ENCODE measurements at places on chromosomes 1 and 21.

- DNase-seq = no peak
Observed at GRCh38 chr1:119081700-119082099, 58.8 kb downstream of the WARS2 start.

GRCh38 chr1:8112611-8113261, 86.6 kb upstream of the ERRFI1 start:
- no peak for DNase-seq

DNA sequence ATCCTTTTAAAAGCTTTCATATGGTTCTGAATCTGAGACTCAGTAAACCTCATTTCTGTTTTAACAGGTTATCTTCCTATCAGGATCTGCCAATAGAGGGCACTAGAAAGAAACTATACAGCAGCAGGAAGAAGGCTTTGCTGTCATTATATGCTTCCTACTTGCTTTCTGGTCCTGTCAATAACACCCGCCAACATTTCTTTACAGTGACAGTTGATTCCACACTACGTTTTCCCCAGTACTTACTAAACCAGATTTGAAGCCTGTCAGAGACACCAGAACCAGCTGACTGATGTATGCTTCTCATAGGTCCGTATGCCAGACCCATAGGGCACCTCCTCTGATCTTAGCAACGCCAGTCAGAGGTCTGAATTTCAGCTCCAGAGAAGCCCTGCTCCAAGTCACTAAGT, 341.0 kb upstream of the NEGR1 start:
- no peak for DNase-seq

GRCh38 chr1:90724361-90724760, 7.3 kb upstream of the BARHL2 start:
- no peak for DNase-seq

DNA sequence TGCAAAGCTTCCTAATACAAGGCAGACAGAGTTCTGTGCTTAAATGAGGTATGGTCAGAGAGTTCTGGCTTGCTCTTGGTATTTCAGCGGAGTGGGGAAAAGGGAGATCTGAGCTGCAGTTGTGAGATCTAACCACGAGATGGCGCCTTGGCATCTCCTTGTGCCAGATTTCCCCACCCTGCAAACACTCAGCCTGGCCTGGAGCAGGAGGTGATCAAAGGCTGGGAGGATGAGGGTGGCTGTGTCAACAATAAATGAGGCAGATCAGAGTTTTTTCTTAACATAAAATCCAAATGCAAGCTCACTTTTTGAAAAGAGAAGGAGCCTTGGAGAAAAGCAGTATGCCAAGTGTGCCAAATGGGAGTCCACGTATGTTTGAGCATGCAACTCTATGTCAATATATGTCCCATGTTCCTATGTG, 4.1 kb upstream of the TFAP2E start:
- peak; percentile 80 for DNase-seq

DNA sequence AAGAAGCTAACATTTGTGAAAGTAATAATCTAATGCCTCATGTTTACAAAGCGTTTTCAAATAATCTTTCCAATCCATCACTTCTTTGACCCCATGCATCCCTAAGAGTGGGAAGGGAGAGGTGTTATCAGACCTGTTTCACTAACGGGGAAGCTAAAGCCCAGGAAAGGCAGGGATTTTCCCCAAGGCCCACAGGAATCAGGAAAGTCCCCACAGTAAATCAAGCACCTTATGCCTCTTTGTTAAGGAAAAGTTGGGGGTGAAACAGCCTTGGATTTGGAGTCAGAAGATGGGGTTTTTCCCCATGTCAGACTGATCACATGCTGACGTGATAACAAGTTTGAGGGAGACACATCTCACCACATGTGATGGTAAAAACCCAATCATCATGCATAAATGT, 20.0 kb upstream of the ANGPTL7 start:
- no peak for DNase-seq

- no peak for DNase-seq
Observed at GRCh38 chr1:119935915-119936314, 39.6 kb upstream of the ADAM30 start.

DNA sequence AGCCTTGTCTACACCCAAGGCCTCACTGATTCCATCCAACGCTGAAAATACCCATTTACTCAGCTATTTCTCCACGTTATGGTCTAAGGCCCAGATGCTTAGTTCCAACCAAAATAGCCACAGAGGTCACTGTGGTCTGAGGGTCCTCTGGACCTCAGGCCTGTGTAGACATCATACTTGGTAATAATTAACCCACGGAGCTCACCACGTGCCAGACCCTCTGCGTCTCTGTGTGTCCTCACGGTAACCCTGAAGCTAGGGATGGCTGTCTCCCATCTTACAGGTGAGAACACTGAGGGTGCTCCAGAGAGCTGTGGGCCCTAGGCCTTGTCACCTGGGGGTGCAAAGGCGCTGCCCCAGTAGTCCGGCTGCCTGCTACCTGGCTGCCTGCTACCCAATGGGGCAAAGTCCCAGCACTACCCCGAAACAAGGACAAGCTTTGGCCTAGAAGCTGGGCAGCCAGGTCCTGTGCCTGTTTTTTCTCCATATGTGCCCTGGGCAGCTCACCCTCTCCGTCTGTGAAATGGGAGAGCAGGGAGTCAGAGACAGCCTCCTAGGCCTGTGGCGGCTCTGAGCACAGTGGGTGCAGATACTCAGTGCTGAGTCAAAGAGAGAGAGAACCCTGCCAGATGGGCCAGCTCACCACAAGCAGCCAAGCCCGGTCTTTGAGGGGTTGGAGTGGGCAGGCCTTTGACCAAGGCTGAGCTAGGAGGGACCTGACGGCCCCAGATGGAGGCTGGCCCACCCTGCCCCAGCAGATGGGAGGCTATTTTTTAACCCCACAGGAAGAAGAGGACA, 17.0 kb upstream of the RUNX3 start:
- no peak for DNase-seq

- no peak for DNase-seq
Observed at GRCh38 chr21:43358940-43359822, 67.8 kb downstream of the SIK1 start.

DNA sequence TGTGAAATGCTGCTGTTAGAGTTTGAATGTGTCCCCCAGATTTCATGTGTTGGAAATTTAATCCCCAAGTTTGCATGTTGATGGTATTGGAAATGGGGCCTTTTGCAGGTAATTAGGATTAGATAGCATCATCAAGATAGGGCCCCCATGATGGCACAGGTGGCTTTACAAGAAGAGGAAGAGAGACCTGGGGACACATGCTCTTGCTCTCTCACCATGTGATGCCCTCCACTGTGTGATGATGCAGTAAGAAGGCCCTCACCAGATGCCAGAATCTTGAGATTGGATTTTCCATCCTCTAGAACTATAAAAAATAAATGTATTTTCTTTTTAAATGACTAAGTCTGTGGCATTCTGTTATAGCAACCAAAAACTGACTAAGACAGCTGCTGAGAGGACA, 57.0 kb upstream of the NEK7 start:
- no peak for DNase-seq

GRCh38 chr1:151947140-151947539, 37.8 kb upstream of the THEM4 start:
- DNase-seq = no peak

DNA sequence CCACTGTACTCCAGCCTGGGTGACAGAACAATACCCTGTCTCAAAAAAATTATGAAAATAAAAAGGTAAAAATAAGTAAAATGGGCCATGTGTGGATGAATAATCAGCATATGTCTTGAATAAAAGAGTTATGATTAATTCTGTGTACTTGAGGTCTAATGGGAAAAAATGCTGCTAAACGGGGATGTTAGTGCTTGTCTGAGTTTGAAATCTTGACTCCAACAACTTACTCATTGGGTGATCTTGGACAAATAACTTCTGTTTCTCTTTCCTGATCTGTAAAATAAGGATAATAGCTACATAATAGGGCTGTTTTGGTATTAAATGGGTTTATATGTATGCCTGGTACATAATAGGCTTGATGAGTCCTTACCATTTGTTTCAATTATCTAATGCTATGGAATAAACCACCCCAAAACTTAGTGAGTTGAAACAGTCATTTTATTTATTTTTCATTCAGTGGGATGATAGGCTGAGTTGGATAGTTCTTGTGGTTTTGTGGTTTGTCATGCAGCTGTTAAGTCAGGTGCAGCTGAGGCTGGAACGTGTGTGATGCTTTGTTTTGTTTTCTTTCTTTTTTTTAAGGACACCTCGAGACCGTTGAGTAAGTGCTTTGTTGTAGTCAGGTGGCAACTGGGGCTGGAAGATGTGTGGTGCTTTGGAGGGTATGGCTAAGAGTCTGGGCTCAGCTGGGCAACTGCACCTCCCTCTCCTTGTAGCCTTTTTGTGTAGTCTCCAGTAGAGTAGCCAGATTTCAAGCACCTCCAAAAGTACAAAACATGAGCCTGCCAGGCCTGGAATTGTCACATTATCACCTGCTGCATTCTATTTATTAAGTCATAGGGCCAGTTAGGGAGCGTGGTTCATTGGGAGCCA, 4.9 kb downstream of the MDM4 start:
- peak; percentile 66 for DNase-seq

DNA sequence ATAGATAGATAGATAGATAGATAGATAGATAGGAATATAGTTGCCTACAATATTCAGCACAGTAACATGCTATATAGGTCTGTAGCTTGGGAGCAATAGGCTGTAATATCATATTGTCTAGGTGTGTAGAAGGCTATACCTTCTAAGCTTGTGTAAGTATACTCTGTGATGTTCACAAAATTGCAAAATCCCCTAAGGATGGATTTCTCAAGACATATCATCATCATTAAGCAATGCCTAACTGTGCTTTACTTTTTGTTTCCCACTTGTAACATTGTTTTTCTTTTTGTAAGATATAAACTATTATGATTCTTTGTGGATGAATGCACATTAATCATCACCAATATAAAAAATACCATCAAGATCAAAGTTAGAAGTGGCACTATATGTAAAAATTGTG, 1905.6 kb downstream of the NCAM2 start:
- no peak for DNase-seq

GRCh38 chr1:226634166-226634588, 85.6 kb downstream of the STUM start:
- DNase-seq = peak; percentile 76

DNA sequence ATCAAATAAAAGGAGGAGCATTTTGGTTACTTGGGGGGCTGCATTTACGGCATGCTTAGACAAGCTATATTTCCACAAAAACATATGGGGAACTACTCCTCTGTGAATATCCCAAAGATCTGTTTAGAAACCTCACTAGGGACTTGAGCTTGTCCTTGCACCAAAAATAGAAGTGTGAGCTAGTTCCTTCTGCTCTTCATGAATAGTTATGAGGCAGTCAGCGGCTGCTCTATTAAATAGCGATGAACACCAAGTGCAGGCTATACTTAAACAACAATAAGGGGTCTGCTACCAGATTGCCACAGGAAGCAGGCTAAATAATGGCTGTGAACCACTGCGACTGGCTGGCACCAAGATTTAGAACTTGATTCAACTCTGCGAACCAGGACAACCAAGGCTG, 190.1 kb downstream of the PCP4 start:
- no peak for DNase-seq

DNA sequence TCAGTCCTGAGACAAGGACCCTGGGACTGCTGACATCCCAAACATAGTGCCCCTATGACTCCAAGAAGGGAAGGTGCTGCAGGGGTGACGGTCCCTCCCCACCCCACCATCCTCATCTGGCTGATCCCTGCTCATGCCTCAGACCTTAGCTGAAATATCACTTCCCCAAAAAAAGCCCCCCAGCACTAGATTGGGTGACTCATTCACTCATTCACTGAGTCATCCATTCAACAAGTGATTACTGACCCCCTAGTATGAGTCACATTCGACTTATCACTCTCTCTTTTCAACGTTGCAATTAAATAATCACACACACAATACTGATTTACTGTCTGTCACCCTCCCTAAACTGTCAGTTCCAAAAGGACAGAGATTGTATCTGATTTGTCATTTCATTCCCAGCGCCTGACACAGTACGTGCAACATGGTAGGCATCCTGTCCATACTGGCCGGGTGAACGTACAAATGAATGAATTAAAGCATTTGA, 48.6 kb downstream of the HIVEP3 start:
- DNase-seq = no peak

Data from CD8-positive, alpha-beta T cell (primary cell).